ENCODE measurements at places on chromosomes 3 and 15.

DNA sequence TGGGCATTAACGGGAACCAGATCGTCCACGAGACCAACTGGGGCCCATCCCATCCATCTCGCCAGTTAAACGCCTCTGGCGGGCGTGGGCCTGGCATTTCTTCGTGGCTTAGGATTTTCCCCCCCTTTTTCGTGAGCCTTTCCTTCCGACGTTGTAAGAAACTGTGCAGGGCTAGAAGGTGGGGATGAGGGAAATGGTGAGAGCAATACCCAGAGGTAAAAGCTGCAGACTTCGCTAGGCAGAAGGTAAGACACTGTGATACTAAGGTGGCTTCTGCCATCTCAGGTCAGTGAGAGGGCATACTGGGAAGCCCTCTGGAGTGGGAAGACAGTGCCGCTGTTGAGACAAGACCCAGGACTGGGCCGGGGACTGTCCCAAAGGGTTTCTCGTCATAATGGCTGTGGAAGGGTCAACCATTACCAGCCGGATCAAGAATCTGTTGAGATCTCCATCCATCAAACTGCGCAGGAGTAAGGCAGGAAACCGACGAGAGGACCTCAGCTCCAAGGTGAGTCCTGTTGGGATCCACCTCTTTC lies 666 bp downstream of the MAPKBP1 start:
- no peak for DNase-seq

DNA sequence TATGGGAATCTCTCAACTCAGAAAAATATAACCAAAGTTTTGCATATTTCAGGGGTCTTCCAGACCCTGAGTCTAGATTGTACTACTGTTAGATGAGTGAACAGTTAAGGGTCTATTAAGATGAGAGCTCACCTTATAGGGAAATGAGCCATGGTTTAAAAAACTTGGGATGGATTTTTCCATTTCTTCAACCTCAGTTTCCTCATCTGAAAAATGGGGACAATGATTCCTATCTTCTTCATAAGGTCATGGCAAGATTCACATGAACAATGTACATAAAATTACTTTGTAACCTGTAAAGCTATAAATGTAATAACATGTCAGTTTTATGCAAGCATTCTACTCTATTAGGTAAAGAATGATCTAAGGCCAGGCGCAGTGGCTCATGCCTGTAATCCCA lies 28.7 kb downstream of the NPTN start:
- DNase-seq = no peak

DNA sequence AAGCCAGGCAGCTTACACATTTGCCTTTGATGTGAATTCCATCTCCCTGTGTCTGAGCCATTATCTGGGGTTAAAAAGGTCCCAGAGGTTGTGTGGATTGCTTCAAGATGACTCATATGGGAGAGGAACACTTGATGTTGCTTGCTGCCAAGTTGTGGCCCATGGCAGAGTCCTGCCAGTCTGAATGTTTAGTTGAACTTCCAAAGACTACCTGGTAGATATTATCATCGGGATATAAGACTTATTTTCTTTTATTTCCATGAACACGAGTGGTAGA lies 85.6 kb downstream of the TJP1 start:
- no peak for DNase-seq

DNA sequence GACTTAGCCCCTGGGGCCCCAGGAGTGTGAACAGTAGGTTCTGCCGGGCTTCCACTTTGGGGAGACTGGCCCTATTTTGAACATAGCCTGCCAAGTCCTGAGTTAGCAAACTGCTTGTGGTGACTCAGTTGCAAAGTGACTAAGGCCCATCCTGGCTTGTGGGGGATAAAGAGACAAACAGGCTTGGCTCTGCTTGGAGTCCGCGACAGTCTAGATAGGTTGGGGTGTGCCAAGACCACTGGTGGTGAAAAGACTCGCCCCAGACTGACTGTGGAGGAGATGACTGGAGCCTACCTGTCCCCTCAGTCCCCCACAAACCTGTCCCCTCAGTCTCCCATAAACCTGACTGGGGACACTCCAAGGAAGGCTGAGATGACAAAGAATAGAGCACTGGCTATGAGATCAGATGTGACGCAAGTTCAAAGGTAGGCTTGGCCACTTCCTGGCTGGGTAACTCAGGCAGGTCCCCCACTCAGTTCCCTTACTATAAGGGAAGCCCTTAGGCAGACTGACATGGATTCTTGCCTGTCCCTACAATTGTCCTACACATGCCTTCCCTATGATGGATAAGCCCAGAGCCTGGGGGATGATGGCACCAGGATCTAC lies 4.3 kb downstream of the DNASE1L3 start:
- no peak for DNase-seq

DNA sequence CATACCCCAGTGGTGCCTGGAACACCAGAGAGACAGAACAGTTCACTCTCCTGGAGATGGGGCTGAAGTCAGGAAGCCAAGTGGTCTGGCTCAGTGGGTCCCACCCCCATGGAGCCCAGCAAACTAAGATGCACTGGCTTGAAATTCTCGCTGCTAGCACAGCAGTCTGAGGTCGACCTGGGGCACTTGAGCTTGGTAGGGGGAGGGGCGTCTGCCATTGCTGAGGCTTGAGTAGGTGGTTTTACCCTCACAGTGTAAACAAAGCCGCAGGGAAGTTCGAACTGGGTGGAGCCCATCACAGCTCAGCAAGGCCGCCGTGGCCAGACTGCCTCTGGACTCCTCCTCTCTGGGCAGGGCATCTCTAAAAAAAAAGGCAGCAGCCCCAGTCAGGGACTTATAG lies 272.0 kb downstream of the KLF13 start:
- DNase-seq = no peak
